ENCODE measurements at places on chromosomes 1 and 21.

GRCh38 chr1:234340528-234340927, 32.7 kb upstream of the COA6 start:
- DNase-seq = no peak

DNA sequence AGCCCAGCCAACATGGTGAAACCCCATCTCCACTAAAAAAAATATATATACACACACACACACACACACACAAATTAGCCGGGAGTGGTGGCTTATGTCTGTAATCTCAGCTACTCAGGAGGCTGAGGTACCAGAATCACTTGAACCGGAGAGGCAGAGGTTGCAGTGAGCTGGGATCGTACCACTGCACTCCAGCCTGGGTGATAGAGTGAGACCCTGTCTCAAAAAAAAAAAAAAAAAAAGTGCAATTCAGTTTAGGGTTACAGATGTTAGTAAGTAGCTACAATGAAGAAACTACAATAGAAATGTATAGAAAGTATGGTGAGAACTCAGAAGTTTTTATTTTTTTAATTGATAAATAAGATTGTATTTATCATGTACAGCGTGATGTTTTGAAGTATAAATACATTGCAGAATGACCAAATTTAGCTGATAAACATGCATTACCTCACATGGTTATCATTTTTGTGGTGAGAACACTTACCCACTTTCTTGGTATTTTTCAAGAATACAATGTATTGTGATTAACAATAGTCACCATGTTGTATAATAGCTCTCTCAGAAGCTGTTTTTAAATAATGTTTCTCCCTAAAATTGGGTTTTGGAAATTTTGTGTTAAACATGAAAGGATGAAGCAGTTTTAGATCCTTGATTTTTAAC, 17.9 kb downstream of the KDM1A start:
- no peak for DNase-seq

GRCh38 chr1:245255783-245256182, 101.0 kb downstream of the KIF26B start:
- DNase-seq = no peak

GRCh38 chr1:37633040-37633937, 1.4 kb downstream of the RSPO1 start:
- no peak for DNase-seq

All from amygdala (tissue), 56 donors.